Osteocyte (in vitro differentiated cells): ENCODE measurements at places on chromosomes 4 and X. TPM values are rescaled to one million over a fixed set of nuclear protein-coding genes. Genes with fewer than 3 reads are reported as not detected.

Gene PNMA5
- total RNA-seq = not detected in 2 replicates

Gene RTL9
- 0.05 TPM in 1 of 2 replicates, not detected in the other for total RNA-seq

Gene ODAPH
- total RNA-seq = not detected in 2 replicates

DNA sequence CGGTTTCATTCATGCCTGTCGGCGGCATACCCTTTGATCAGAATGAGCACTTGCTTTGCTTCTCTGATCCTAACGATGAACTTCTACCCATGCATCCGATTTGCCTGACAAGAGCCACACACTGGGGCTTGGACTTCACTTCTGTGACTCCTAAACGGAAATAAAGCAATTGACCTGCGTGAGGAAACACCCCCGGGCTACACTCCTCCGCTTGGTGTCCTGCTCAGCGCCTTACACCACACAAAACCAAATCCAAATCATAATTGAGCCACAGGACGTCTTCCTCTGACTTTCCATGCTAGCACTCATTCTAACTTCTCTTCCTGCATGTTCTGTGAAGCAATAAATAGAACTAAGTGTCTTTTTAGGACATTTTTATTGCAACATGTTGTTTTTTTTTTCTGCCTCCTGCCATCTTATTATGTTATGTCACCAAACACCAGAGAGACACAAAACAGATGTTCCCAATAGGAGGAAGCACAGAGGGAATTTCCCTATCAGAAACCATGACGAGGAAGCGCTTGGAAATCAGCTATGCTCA lies 110.8 kb upstream of the FAM9B start:
- no peak for DNase-seq

GRCh38 chr4:25813448-25814106 lies 49.2 kb downstream of the SEL1L3 start:
- no peak for DNase-seq

- DNase-seq = no peak
Observed at GRCh38 chr4:140094438-140095420, 59.3 kb downstream of the MAML3 start.

GRCh38 chrX:139203651-139204570 lies 326.6 kb upstream of the F9 start:
- no peak for DNase-seq

DNA sequence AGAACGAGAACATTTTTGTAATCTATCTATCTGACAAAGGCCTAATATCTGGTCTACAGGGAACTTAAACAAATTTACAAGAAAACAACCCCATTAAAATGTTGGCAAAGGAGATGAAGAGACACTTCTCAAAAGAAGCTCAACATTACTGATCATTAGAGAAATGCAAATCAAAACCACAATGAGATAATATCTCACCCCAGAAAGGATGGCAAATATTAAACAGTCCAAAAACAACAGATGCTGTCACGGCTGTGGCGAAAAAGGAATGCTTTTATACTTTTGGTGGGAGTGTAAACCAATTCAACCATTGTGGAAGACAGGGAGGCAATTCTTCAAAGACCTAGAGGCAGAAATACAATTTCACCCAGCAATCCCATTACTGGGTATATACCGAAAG lies 2284.8 kb downstream of the ARAP2 start:
- DNase-seq = no peak
